ENCODE measurements at places on chromosomes 1 and 21.

GRCh38 chr21:39519835-39520234, 68.1 kb downstream of the SH3BGR start:
- no peak for DNase-seq

DNA sequence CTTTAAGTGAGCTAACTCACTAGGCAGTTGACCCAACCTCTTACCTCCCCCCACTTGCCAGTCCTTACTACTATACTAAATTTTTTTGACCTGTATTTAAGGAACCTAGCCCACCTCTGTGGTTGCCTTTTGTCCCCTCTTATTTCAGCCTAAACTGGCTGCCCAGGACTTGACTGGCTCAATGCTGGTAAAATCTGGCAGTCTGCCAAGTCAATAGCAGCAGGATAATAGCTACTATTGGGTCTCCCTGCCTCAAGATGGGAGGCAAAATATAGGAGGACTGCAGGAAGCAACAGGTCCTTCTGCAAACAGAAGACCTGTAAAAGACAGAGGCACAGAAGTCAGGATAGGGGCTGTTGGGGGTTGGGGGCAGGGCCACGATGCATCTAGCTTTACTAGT, 144.2 kb upstream of the POGK start:
- DNase-seq: no peak

DNA sequence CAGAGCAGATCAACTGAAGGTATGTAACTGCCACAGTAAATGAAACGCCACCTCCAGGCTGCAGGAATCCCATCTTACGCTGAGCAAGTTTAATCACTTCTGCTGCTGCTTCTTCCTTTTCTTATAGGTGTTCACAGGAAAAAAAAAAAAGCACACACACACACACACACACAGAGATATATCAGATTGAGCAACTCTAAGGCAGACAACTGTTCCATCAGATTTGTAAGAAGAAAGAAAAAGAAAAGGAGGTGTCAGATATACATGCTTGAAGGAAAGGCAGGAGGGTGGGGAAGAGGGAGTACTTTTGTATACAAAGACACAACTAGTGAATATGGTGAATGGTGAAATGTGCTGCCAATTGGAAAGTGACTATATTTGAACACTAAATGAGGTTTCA, 28.6 kb downstream of the DSTYK start:
- no peak for DNase-seq

DNA sequence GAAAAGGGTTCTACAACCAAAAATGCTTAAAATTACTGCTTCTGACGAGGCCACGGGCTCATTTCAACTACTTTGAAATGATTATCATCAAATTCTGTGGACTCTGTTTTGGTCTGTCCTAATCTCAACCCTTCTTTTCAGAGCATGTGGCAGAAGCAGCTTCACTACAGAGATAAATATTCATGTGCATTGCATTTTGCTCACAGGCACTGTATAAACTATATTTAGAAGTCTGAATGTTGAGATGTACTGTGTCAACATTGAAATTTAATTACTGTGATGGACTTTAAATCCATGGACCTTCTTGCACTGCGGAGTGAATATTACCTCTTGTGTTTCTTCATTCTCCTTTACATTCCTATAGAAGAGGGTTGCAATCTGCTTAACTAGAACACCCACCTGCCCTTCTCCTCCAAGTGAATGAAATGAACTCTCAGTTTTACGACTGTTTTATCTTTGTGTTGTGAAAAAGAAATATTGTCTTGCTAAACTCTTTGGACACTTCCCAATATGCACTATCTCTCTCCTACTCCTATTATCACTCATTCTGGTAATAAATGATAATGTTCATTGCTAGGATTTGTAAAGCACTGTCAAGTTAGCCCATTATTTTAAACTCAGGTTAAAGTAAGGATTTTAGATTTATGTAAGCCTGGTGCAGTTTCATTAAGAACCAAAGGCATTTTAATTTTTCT, 281.2 kb upstream of the ST6GALNAC5 start:
- no peak for DNase-seq

- DNase-seq: peak; percentile 44
These were observed 747 bp upstream of the ENAH start for GRCh38 chr1:225653463-225654276.

DNA sequence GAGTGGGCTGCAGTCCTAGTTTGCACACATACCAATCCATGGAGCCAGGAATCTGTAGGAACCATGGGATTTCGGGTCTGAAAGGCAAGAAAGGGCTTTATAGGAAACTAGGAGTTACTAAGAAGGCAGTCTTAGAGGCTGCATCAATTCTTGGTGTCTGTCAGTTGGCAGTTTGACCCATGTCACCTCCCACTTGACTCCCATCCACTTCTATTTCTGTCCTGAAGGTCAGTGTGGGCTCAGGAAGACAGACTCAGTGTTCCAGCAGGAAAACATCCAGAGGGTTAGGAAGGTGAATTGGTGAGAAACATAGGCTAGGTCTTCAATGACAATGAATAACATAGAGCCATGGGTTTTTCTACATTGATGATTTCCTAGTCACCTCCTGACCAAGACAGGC, 4.0 kb downstream of the CYP4A11 start:
- no peak for DNase-seq

DNA sequence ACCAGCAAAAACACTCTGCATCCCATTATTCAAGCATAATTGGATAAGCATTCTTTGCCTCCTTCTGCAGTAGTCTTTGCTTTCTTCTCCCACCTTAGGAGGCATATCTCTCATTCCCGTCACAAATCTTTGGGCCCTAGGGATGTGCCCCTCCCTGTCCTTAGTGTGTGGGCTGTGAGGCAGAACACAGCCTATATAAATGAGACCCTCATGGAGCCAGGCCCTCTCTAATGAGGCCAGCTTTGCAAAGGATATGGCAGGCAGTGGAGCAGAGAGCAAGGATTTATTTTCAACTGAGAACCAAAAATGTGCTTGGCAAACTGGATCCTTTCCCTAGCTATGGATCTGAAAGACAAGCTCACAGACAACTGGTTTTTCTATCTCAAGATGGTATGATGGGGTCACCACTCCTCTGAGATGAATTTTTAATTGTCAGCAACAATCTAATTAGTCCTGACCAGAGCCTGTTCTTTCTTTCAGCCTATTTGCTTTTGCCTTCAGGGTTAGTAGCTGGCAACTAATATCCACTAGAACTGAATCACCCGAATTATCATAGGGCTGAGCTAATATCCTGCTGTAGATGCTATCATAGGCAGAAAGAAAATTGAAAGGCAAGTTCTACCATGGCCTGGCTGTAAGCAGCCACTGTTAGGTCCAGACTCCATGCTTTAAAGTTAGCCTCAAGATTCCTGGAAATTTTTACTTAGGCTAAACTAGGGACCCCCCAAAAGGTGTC, 134.2 kb downstream of the SYT2 start:
- no peak for DNase-seq

DNA sequence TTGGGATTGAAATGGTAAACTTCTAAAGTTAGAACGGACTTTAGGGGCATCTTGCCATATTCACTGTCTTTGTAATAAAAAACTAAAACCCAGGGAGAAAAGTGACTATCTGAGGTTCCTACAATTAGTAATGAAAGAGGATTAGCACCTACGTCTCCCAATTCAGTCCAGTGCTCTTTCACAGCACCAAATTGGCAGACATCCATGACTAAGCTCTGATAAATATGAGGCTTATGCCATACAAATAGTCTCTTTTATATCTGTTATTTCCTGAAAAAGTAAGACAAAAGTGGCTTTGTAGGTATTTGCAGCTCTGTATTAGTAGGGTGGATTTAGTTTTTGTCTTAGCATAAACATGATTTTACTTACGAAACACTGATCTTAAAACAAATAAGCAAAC, 315.0 kb upstream of the NRIP1 start:
- DNase-seq: no peak

- no peak for DNase-seq
These were observed 320.8 kb downstream of the PTPRC start for GRCh38 chr1:198959676-198960075.

GRCh38 chr1:22315315-22316078, 136.2 kb upstream of the ZBTB40 start:
- no peak for DNase-seq

GRCh38 chr1:96472471-96472870, 249.1 kb upstream of the PTBP2 start:
- no peak for DNase-seq

- no peak for DNase-seq
These were observed 12.3 kb downstream of the RD3 start for GRCh38 chr1:211479624-211480023.

DNA sequence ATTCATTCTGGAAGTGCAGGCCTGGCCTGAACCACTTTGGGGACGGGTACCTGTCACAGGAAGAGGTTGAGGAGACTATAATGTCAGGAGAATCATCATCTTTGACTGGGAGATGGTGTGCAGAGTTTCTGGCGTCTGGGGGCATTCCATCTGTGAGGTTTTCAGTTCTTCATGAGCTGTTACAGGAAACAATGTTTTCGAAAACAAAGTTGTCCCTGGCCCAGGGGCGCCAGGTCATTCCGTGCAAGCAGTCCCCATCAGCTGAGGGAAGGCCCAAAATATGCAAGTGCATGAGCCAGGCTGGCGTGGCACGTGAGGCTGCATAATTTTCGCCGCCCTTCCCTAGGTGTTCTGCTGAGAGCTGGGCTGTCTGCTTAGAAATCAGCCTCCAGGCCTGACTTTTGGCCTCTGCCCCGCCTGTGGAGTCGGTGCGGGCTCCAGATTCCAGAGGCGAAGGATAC, 68.4 kb upstream of the ATP5PO start:
- no peak for DNase-seq

GRCh38 chr1:160570840-160571239, 8.5 kb downstream of the CD84 start:
- DNase-seq: no peak

DNA sequence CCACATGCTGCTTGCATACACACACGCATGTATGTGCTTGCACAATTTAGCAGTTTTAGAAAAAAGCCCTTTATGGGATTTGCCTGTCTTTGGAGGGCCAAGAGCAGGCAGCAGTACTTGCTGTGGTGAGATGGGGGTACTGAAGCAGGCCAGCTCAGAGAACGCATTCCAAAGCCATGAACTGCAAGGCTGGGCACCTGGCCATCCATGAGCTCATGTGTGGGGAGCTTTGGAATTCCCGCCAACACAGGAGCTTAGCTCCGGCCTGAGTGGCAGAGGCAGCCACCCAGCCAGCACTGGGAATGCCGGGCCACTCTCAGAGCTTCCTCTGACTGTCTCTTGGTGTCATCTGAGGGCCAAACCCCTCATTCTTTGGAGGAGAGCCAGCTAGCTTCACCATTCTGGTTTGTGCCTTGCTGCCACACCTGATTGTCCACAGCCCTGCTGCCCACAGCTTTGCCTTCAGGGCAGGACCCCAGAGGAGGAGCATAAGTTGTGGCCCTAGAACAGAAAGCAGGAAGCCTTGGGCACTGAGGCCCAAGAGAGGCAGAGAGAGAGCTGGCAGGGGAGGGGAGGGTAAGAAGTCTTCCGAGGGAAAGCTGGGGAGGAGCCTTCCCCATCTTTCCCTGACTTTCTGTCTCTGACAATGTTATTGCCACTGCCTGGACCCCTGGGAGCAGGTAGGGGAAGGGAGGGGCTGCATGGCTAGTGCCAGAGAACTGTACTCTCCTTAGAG, 92.1 kb upstream of the POU3F1 start:
- DNase-seq: no peak

DNA sequence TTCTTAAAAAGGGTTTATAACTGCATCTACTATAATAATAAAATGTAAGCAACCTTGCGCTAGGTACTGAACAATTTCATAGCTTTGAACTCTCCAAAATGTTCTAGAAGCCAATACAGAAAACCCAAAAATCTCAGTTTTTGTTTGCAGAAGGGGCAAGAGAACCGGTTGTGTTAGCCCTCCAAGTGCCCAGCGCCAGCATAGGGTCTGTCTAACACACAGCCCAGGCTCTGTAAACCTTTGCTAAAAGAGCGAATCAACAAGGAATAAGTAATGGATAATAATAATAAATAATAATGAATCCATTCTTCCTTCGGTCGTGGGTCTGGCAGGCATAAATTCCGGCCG, 333 bp upstream of the CHAF1B start:
- no peak for DNase-seq

GRCh38 chr1:178133239-178133989, 39.5 kb downstream of the RASAL2 start:
- DNase-seq: no peak

GRCh38 chr1:53592985-53593757, 134.0 kb downstream of the DMRTB1 start:
- no peak for DNase-seq

DNA sequence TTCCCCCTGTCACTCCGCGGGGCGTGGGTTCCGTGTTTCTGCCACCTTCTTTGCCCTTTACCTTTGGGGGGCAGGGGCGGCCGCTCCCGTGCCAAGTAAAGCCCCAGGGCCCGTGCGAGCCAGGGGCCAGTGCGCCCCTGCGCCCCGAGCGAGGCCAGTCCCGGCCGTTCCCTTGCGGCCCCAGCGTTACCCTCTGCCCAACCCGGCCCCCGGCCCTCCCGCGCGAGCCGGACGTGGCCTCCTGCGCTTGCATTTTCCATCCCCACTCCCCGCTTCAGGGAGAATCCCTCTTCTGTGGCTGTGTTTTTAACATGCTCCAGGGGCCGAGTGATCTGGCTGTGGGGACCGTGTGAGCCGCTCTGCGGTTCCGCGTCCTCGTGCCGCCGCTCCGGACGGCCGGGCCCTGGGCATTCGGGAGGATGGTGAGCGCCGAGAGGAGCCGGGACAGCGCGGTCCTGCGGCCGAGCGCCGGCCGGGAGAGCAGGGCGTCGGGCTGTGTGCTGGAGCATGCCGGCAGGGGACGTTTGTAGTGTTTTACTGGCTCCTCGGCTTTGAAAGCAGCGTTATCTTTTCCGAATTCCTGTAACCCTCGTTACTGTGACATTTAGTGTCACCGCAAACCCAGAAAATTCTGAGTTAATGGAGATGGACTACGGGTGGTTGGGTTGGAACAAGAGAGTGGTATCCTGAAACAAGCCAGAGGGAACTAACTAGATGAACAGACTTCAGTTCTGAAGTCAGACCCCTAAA, 1.0 kb downstream of the GALNT2 start:
- DNase-seq: no peak

- DNase-seq: no peak
These were observed 3.6 kb downstream of the KIF2C start for GRCh38 chr1:44743211-44743610.

DNA sequence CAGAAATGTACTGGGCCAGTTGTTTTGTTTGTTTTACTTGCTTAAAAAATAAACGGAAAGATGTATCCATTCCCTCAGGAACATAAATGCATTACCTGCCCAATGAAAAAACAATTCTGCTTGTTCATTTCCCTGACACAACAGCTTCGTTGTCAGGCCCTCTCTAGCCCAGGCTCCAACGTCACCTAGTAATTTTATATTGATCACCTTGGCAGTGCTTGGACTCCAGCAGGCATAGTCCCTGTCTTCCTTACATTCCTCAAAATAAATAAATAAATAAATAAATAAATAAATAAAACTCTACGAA, 1.2 kb downstream of the CEP170 start:
- DNase-seq: no peak
